T-helper 1 cell (primary cell): ENCODE measurements at places on chromosomes 7 and 10.

DNA sequence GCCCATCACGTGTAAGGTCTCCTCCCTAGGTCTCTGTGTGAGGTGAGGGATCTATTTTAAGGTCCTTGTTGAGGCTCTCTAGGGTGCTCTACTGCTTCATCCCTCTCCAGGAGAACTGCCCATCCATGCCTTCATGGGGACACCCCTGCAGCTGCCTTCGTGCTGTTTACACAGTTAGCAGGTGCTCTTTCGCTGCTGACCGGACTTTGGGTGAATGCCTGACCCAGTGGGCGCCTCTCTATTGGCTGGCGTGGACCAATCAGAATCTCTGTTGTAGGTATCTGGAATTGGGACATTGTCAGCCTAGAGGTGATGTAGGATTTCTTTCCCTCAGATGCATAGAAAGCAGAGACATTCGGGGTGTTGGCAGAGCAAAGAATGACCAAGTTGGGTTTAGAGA lies 38.7 kb upstream of the HMX3 start:
- DNase-seq: no peak

- no peak for DNase-seq
These were observed 18.0 kb downstream of the ECHDC3 start for GRCh38 chr10:11760151-11760550.

- no peak for DNase-seq
These were observed 48.9 kb downstream of the TMEM178B start for GRCh38 chr7:141122736-141123135.

- no peak for DNase-seq
These were observed 2.2 kb upstream of the ABHD11 start for GRCh38 chr7:73740771-73741170.

DNA sequence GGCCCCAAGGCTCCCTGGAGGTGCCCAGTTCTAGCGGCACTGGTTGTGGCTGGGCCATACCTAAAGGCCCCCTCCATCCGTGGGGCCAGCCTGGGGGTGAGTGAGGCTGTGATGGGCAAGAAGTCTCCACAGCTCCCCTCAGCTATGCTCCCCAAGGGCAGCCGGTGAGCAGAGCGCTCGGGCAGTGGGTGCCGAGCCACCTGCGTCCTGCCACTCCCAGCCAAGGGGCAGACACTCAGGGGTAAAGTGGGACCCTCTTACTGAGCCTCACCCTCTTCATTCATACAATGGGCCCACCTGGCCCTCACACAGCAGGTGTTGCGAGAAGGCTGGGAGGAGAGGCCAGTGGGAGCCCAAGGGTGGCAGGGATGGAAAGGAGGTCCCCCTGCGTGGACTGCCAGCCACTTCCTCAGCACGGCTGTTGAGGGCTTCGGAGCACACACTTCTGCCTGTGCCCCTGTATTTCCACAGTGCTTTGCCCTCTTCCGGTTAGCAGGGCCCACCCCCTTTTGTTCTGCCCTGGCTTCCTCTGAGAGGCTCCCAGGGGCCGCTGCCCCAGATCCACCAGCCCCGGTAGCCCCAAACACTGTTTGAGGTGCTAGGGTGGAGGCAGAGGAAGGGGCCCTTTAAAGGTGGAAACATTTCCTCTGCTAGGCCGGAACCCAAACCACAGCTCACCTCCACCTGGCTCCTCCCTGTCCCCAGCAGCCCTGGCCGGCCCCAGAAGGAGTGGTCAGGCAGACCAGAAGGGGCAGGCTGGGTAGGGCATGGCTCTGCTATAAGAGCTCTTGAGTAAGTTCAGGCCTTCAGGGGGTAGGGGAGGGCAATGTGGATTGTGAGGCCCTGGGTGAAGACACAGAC lies 16.4 kb upstream of the C10orf105 start:
- DNase-seq: no peak
